ENCODE measurements at places on chromosomes 3 and 15. TPM values are rescaled to one million over a fixed set of nuclear protein-coding genes. Genes with fewer than 3 reads are reported as not detected.

The DPH3 gene
- total RNA-seq, result 17.3 TPM

The MKRN2 gene
- 30.5 TPM for total RNA-seq

The CACNA2D2 gene
- total RNA-seq, result 6.2 TPM

GRCh38 chr3:13420831-13421765 is 976 bp upstream of the NUP210 start:
- no peak for DNase-seq

DNA sequence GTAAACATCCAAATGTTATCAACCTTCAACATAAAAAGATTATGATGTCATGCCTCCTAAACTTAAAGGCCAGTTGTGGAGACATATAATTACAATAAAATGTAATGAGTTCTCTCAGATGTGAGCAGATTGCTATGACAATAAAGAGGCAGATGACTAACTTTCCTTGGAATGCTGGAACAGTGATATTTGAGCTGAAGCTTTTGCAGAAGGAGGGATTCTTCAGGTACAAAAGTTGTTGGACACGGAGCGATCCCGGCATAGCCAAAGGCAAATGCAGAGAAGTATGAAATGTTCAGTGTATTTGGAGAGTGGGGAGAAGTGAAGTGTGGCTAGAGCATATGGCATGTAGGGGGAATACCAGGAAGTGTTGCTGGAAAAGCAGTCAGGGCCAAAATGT is 520.1 kb downstream of the FGF12 start:
- DNase-seq, result no peak

- DNase-seq, result no peak
Observed at GRCh38 chr15:47265686-47266085, 451.6 kb upstream of the SEMA6D start.

- DNase-seq, result peak; percentile 38
Observed at GRCh38 chr3:46469680-46470357, 5.1 kb upstream of the LTF start.

DNA sequence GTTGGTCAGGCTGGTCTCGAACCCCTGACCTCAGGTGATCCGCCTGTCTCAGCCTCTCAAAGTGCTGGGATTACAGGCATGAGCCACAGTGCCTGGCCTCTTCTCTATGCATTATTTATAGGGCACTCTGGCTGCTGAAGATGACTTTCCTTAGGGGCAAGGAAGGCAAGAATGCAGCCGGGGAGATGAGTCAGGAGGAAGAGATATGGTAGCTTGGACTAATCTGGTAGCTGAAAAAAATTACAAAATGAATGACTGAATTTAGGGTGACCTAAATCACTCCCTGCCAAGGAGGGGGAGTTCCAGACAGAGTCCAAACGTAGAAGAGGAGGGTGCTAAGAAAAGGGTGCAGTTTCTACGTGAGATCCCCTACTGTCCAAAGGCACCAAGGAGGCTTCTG is 14.2 kb downstream of the RHCG start:
- DNase-seq, result no peak

GRCh38 chr15:60179786-60180391 is 175.8 kb downstream of the FOXB1 start:
- no peak for DNase-seq

DNA sequence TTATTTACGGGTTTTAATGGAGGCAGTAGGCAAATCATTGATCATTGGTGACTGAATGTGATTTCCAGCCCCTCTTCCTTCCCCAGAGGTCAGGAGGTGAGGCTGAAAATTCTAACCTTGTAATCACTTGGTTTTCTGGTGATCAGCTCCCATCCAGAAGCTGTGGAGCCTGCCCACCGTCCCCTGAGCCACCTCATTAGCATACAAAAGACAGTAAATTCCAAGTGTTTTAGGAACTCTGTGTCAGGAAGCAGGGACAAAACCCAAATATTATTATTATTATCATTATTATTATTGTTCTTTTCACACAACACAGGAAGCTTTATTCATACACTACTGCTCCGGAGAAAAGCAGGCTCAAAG is 18.2 kb downstream of the FOXB1 start:
- DNase-seq, result no peak

GRCh38 chr3:112137781-112138180 is 4.7 kb upstream of the GCSAM start:
- no peak for DNase-seq

DNA sequence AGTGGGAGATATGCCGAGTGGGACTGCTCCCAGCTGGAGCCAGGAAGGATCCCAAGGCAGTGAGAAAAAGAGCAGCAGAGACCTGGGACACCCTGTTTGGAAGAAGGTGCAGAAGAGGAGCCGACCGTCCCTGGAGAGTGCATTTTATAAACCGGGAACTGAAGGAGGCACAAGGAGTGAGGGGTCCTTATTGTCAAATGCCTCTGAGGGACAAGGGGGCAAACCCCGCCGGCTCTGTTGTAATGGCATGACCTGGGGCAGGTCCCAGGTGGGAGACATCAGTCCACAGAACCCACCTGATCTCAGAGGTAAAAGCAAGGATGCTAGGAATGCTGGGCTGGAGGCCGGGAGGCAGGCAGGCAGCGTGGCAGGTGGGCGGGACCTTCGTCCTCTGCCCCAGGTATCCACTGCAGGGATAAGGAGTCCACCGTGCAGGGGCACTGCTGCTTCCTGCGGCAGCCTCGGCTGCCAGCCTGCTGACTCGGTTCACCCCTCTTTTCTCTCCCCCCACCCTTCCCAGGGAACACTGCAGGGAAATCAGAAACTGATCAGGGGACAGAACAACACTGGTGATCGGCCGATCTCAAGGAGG is 26.9 kb downstream of the ADAMTS17 start:
- no peak for DNase-seq

DNA sequence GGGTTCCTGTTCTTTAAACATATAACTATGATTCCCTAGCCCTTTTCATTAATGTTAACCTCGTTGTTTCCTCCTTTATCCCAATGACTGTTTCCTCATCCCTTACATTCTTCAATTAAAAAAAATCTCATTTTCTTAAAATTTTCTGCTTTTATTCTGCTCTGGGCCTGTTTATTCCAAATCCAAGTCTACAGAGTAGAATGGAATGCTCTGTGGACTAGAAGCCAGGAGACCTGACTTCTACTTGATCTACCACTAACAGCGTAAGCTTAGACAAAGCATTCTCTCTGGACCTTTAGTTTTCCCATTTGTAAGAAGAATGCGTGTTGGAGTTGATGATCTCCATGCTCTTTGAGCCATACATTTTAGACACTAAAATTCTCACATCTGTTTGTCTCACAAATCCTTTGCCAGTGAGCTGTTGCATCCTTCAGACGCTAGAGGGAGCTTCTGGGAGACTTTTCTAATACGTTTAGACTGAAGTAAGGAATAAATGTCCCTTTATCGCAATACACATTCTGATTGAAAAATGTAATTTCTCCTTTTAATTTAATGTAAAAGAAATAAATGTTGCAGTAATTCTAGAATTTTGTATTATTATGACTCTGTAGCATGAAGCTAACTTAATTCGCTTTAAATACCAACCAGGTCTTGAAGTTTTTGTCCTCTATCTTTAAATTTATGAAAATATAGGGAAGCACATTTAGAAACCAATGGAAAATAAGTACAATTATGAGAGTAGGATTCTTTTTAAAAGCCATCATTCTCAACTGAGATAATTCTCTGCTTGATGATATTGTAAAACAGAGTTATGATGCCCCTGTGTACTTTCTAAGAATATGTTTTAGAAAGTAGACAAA is 21.7 kb upstream of the GMNC start:
- DNase-seq, result no peak

- DNase-seq, result no peak
Observed at GRCh38 chr15:91737151-91737818, 116.2 kb upstream of the SLCO3A1 start.

The ATP13A5 gene
- total RNA-seq, result not detected

GRCh38 chr3:55755516-55756205 is 268.6 kb upstream of the WNT5A start:
- DNase-seq, result no peak

- no peak for DNase-seq
Observed at GRCh38 chr3:63867225-63867624, 3.6 kb downstream of the ATXN7 start.

- no peak for DNase-seq
Observed at GRCh38 chr3:148077965-148078364, 619.7 kb upstream of the AGTR1 start.

The ARHGEF26 gene
- total RNA-seq, result 8.1 TPM

The RASL12 gene
- total RNA-seq, result 183 TPM

DNA sequence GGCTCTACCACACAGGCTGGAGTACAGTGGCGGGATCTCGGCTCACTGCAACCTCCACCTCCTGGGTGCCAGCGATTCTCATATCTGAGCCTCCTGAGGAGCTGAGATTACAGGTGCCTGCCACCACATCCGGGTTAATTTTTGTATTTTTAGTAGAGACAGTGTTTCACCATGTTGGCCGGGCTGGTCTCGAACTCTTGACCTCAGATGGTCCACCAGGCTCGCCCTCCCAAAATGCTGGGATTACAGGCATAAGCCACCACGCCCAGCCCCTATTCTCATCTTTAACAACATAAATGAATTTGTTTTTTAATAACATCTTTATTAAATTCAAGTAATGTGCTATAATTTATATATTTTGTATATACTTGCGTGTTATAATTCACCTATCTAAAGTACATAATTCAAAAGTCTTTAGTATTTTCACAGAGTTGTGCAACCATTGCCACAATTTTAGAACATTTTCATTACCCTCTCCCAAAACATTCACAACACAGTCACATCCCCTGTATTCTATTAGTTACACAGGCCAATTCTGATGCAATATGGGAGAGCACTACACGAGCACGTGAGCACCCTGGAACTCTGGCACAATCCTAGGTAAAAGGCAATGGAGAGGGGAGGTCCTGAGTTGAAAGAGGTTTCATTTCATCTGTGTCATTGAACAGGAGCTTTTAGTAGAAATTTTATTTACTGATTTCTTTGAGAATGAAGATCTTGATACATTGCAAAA is 21.2 kb upstream of the MTMR14 start:
- no peak for DNase-seq

DNA sequence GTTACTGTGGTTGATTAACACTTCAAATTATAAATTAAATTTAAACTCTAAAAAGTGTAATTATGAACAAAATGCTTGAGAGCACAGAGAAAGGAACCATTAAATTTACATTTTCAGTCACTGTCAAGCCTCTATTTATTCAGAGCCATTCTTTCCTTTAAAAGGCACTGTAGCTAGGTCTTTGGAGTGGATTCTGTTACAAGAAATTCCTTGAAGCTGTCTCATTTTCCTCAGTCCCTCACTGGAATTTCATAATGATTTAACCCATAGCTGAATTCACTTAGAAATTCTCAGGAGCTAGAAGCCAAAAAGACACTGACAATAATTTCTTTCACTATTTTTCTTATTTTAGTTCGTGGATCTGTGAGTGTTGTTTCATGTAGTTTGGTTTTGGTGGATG is 81.2 kb upstream of the TCF12 start:
- no peak for DNase-seq

- no peak for DNase-seq
Observed at GRCh38 chr15:25875566-25875965, 12.4 kb upstream of the ATP10A start.

The MORC1 gene
- not detected for total RNA-seq

- DNase-seq, result no peak
Observed at GRCh38 chr15:39250460-39251186, 330.3 kb upstream of the THBS1 start.

- no peak for DNase-seq
Observed at GRCh38 chr3:102200126-102200525, 234.7 kb upstream of the ZPLD1 start.

GRCh38 chr3:119524931-119525662 is 26.8 kb downstream of the TIMMDC1 start:
- no peak for DNase-seq

- DNase-seq, result no peak
Observed at GRCh38 chr3:127784865-127785710, 37.2 kb downstream of the MGLL start.

GRCh38 chr3:32280262-32280910 is 41.9 kb downstream of the CMTM8 start:
- no peak for DNase-seq

DNA sequence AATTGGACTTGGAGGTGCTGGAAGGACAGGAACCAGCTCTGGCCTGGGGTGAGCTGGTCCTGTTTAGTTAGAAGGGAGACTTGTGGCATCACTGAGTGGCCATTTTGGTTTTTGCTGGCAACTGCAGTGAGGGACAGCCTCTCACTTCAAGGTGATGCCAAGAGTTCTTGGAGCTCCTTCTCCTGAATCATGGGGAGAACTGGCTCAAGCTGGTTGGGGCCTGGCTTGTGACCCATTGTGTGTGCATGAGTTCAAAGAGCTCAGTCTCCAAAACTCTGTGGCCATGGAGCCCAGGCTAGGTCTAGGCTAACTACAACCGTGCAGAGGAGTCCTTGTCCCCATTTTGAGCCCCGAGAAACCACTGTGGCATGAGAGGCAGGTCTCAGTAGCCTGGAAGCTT is 60.1 kb upstream of the ZNF148 start:
- DNase-seq, result peak; percentile 26

DNA sequence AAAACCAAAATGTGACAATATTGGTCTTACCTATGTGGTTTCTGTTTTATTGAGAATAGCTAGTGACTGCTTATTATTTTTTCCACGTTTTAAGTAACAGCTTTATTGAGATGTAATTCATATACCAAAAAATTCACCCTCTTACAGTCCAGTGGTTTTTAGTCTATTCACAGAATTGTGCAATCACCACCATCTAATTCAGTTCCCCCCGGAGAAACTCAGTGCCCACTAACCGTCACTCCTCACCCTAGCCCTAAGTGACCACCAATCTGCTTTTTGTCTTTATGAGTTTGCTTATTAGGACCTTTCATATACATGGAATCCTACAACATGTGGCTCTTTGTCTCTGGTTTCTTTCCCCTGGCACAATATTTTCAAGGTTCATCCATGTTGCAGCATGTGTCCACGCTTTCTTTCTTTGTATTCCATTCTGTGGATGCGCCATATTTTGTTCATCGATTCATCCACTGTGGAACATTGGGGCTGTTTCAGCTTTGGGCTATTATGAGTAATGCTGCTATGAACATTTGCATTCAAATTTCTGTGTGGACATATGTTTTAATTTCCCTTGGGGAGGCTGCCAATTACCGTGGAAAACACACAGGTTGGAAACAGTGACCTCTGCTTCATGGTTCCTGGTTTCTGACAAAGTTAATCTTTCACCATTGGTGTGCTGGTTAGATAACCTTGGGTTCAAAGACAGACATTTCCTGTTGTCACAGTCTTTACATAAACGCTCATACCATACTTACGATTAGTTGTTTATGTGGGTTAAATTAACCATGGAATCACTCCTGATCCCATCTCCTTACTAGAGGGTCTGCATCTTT is 3.2 kb upstream of the BCL2L10 start:
- DNase-seq, result no peak

- no peak for DNase-seq
Observed at GRCh38 chr15:101807345-101807945, 4.1 kb downstream of the OR4F6 start.

The TUSC7 gene
- total RNA-seq, result not detected

All from right atrium auricular region (tissue), 2 donors.